ENCODE measurements at places on chromosomes 7 and 10.

DNA sequence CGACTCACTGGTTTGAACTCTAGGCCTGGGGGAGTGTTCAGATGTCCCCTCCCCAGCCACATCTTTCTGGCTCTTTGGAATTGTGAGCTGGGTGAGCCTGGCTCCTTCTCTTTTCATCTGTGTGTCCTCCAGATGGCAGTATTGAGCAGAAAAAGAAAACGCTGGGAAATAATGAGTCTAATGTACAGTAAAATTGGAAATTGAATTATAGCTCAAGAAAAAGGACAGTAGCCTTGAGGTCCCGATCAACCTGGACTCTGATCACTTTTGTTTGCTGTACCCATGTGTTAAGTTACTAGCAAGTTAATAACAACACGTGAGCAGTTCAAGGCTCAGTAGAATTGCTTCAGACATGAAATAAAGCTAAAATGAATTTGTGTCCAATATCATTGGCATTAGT, 77.9 kb downstream of the SNX10 start:
- peak; percentile 94 for DNase-seq

DNA sequence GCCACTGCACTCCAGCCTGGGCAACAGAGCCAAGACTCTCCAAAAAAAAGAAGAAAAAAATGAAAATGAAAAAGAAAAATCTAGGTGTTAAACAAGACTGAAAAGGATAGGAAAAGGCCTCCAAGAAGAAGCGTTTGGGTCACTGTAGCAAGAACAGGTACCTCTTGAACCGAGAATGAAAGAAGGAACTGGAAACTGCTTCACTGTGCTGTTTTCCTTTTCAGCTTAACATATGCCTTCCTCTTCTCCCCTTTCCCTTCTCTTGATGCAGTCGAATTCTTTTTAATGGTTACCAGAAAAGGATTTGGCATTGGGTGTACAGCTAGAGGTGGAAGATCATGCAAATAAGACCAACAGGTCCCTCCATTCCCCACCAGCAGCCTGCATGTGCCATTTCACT, 28.1 kb downstream of the LRRC4 start:
- no peak for DNase-seq

- peak; percentile 81 for DNase-seq
Observed at GRCh38 chr7:42522227-42522991, 285.4 kb upstream of the GLI3 start.

- no peak for DNase-seq
Observed at GRCh38 chr10:54904833-54905232, 103.8 kb upstream of the PCDH15 start.

DNA sequence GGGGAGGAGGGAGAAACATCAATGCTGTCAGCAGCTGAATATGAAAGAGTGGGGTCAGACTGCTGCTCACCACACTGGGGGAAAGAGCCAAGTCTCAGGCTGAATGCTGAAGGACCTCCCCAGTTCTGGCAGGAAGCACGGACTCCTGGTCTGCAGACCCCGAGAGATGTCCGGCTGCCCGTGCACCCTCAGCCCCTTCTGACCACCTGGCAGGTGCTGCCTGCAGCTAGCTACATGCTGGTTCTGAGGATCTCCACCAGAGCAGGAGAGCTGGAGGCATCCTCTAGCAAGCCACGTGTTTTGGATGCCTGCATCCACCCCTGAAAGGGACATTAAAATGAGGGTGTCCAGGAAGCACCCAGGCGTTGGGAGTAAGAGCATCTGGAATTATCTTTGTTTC, 74.2 kb downstream of the HTR5A start:
- DNase-seq: no peak

DNA sequence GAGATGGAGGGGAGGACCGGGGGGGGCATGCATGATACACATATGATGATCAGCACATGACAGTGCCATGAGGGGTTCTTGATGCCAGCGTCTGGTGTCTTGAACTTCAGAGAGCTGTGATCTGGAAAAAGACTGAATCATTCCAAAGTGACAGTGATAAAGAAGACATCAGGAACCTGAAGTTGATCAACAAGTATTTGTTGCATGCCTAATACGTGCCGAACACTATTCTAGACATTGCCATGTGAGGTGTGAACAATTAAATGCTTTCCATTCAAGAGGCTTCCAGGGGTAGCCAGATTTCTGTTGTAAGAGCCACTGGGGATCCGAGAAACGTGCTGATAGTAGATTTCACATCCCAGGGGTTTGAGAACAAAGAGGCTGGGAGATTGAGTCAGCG, 6.2 kb downstream of the MCM10 start:
- DNase-seq: no peak

DNA sequence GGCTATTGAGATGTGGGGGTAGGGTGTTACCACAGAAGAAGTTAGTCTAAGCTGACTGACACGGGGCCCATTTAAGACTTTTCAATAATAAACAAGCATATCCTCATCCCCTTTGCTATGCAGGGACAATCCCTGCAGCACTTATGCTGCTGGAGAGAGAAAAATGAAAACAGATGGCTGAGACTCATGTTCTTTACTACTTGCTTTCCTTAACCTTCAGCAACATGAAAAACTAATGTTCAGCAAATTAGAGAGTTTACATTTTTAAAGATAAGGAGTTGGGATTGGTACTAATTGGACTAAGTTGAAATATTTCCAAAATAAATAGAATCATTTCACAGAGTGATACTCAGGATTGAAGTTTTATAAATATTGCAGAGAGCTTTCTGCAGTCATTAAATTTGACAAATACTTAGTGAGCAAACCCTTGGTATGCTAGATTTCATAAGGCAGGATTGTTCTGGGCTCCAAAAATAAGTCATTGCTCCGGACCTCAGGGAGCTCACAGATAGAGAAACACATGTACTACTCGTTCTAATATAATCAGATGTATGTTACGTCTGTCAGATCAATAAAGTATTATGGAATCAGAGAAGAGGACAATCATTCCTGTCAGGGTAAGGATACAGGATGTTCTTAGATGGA, 147.1 kb upstream of the LRRN3 start:
- DNase-seq: peak; percentile 40

- DNase-seq: no peak
Observed at GRCh38 chr7:120033114-120033513, 239.9 kb upstream of the KCND2 start.

DNA sequence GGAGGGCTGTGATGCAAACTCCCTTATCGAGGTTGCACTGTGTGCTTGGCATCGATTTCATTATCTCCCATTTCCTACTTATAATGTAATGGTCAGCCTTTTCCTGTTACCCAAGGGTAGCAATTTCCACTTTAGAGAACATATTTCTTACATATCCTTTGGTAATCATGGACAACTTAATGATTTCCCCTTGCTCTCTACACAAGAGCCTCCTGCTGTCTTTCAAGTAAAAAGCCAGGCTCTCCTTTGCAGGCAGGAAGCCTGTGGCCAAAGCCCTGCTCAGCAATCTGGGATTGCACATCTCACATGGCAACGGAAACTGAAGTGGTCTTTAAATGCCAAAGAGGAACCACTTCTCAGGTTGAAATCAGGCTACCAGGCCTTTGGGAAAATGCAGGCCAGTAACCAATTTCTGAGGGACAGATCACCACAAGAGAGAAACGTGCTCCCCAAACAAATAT, 86.7 kb upstream of the IKZF1 start:
- DNase-seq: no peak

DNA sequence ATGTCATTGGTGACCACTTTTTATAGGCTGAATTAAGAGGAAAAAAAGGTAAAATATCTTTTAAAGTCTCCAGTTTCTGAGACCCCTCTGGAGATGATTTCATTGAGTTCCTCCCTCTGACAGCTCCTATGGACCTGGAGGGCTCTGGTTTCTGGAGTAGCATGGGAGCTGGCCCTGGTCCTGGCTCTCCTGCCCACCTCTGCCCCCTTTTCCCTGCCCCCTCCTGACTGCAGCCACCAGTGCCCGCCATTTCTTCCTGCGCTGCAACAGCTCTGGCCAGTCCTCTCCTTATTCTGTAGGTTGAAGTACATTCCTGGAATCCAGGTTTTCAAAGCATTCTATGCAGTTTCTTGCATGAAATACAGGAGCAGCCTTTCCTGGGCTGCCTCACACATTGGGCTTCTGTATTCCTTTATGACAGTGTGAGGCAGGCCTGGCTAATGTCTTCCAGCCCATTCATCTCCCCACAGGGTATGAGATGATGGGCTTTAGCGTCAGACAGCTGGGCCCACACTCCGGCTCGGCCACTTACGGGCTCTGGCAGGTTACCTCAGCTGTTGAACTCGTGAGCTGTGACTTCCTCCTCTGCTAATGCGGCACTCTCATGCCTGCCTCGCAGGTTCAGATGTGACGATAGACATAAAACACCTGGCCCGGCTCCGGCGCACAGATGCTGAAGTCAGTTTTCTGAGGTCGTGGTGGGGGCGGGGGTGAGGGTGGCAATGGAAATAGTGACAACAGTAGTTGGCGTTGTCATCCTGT, 101.7 kb downstream of the MGMT start:
- peak; percentile 69 for DNase-seq

DNA sequence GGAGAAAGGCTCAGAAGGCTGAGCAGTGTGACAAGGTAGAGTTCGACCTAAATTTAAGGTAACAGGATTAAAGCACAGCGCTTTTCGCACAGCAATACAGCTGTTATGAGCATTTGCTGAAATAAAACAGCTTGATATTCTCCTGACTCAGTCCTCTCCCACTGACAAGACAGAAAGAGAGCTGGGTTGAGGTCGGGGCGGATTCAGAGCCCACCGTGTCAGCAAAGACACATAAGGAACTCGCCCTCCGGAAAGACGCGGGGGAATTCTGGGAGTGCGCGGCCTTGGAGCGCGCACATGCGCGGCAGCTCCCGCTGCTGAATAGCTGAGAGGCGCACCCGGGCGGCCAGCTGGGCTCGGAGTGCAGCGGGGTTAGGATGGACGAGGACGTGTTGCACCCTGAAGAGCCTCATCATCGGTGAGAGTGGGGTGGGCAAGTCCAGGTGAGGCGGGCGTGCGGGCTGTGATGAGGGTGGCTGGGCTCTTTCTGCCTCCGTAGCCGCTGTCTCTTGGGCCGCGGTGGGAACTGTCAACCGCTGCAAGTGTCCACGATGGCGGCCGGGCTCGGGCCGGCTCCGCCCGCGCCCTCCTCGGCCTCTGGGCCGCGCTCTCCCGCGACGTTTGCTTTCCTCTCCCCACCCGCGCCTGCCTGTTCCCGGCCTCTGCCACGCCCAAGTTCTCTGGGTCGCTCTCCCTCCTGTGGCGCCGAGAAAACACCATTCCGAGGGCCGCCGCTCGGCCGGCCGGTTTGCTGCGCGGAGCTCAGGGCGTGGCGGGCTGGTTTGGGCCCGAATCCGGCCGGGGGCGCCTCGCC, 120.6 kb downstream of the LYZL1 start:
- DNase-seq: peak; percentile 90

- no peak for DNase-seq
Observed at GRCh38 chr7:17158261-17158660, 140.2 kb upstream of the AHR start.

- DNase-seq: peak; percentile 18
Observed at GRCh38 chr7:157271991-157272324, 64.8 kb upstream of the DNAJB6 start.

- DNase-seq: peak; percentile 39
Observed at GRCh38 chr7:80087051-80087770, 47.4 kb upstream of the GNAI1 start.

- DNase-seq: no peak
Observed at GRCh38 chr7:45028138-45028919, 28.3 kb downstream of the CCM2 start.

DNA sequence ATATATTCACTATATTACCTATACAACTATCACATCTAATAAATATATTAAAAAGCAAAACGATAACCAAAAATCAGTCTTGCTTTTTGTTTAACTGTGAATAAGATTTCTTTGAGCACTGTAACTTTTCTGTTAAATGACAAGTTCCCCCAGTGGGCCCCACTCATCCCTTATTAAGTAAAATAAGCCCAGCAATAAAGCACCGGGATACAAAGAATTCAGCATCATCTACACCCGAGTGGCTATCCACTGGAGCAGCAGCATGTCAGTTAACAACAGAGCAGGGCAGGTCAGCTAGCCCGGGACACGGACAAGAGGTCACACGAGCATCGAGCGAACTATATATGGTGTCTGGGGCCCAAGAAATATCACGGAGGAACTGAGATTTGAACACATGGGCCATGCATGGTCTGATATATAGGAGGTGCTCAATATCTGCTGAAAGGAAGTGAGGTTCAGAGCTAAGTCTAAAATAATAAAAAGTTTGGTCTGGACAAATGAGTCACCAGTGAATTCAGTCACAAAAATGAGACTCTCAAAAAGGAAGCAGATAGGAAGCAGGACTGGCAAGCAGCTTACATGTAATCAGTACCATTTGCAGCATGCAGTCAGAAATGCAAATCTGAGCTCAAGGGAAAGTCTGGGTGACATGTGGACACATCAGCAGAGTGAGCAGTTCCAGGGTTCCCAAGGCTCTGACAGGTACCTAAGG, 4.1 kb downstream of the ERCC6 start:
- DNase-seq: peak; percentile 25

DNA sequence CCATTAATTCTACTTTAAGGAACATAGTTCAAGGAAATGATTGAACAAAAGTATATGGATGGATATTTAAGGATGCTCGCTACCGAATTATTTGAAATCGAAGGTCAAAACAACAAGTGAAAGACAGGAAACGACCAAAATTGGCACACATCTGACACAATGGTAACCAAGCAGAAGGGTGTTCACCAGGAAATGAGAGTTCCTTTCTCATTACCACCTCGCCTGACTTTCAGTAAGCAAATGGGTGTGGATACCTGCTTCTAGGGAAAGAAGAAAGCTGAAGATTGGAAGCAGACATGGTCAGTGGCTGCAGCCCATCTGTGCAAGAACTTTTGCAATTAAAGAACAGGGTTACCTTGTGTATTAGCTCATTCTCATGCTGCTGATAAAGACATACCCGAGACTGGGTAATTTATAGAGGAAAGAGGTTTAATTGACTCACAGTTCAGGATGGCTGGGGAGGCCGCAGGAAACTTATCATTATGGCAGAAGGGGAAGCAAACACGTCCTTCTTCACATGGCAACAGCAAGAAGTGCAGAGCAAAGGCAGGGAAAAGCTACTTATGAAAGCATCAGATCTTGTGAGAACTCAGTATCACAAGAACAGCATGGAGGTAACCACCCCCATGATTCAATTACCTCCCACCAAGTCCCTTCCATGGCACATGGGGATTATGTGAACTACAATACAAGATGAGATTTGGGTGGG, 6.2 kb upstream of the TMEM273 start:
- DNase-seq: no peak

GRCh38 chr10:50991456-50992355, 82.6 kb upstream of the PRKG1 start:
- peak; percentile 67 for DNase-seq

- DNase-seq: no peak
Observed at GRCh38 chr10:121700416-121700815, 102.2 kb upstream of the FGFR2 start.

GRCh38 chr10:87615856-87616255, 43.8 kb upstream of the PAPSS2 start:
- no peak for DNase-seq

DNA sequence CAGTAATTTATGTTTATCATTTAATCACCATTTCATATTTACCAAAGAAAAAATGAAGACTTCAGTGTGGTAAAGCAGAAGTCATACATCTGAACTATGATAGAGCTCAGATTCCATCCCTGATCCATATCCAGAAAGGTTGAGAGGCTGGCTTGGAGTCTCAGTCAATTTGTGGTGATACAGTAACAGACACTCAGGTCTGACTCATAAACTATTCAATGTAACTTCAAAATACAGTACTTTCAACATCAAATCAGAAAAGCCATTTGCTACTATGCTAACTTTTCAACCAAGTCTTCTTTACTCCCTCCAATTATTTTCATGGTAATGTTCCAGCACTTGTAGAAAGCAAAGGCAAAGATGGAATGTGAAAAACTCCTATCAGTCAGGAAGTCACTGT, 190.4 kb downstream of the HDAC9 start:
- DNase-seq: no peak

- DNase-seq: no peak
Observed at GRCh38 chr7:66356277-66356721, 151.2 kb downstream of the TPST1 start.

GRCh38 chr7:156123362-156123761, 311.1 kb upstream of the SHH start:
- peak; percentile 24 for DNase-seq

All from eye (tissue), 1 donor.